ENCODE measurements at places on chromosomes 1 and 21.
A peak's percentile ranks its signal among the peaks of the same experiment; 100 is the strongest.

DNA sequence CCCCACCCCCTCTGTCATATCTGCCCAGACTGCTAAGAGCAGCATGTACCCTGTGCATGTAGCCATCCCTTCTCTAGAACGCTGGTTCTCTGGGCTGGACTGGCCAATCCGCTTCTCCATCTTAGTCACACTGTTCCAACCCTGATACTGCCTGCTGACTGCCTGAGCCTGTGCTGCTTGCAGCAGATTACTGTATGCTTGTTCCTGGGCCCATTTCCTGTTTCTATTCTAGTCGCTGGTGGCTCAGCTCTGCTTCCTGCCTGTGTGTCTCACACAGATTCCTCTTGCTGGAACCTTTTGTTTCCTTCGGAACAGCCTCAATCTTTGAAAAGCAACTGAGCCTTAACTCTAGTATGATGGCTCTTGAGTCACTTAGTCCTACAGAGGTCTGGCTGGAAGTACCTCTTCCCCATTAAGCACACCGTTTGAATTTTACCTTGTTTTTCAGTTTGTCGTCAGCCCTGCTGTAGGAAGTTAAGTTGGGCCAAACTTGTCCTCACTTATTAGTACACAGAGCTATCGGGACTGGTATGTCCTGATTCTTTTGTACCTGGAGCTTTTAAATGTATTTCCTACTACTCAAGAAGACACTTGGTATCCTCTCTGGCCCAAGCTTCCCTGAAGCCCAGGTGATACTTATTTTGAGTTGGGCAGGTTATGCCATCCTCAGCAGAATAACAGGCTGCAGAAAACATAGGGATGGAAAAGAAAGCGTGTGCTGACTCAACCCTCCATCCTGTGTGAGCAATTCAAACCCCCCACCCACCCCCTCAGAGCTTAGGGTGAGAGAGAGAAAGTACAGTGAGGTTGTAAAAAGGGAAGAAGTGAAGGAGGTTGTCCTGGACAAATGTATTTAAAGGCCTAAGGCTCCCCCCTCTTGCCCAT lies 43.4 kb upstream of the PIGV start:
- peak; percentile 61 for DNase-seq

DNA sequence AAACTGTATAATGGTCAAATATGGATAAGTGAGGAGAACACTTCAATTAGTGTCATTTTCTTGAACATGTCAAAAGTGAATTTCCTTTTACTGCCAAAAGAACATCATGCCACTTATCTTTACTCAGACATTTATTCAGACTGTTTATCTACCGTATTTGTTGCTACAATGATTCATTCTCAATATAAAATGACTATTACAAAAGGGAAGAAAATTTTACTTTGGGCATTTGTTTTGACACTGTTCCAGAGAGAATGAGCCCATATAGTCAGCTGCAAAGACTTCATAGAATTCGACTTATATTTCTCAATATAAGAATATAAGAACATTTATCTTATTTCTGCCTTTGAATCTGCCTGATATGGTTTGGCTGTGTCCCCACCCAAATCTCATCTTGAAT lies 1699.1 kb downstream of the BRINP3 start:
- no peak for DNase-seq

- no peak for DNase-seq
Measured at GRCh38 chr1:25657121-25657882, 40.7 kb downstream of the MAN1C1 start.

DNA sequence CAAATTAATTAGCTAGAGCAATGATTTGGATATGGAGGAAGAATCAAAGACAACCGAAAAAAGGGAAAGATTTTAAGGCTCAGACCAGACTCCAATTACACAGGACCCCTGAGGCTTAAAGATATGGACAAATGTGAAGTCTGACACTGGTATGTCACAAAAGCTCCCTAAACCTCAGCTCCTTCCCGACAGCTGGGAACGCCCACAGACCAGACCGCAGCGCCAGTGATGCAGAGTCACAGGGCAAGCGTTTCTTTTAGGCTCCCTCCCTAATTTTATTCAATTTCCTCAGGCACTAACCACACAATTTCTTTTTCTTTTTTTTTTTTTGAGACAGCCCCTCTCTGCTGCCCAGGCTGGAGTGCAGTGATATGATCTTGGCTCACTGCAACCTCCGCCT lies 40.2 kb downstream of the NID1 start:
- DNase-seq = no peak

DNA sequence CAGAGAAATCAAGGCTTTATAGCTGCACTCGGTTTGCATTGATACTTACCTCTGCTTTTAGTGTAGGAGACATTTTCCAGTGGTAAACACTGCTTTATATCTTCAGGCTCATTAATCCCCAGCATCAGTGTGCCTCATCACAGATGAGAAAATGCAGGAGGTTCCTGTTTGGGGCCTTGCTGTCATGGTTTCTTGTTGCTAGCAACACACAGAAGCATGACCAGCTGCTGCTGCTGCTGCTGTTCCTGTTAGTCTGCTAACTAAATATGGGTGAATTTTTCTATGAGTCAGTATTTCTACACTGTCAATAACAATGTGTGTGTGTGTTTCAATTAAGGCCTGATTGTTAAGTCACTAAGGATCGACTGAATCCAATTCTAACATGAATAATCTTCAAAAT lies 85.8 kb upstream of the RGS1 start:
- DNase-seq = peak; percentile 84

GRCh38 chr1:2863648-2863963 lies 62.1 kb upstream of the TTC34 start:
- no peak for DNase-seq

GRCh38 chr1:78790174-78790573 lies 140.5 kb downstream of the IFI44 start:
- DNase-seq = no peak

GRCh38 chr1:197913495-197914276 lies 3.5 kb upstream of the LHX9 start:
- DNase-seq = no peak

DNA sequence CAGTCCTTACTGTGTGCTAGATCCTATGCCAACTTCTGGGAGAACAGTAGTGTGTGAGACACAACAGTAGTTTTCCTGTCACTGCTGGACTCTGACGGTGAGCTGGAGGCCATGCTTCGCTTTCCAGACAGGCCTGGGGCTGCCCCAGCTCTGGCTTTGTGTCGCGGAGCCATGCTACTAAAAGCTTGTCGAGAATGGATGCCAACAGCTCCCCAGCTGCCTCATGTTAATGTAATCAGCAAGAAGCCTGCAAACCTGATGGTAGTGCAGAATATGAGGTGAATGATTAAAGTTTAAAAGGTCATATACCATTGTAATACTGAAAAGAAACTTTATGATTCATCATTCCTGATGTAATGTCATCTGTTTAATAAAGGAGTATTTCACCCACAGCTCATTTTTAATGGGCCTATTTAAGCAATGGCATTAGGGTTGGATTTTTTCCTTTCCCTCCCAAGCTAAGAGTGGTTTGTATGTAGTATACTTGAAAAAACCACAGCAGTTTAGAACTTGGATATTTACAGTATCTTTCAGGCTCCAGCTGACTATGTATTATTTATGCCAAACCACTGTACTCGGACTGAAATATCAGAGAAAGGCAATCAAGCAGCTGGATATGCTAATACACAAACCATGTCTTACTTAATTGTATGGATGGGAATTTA lies 343.0 kb downstream of the NUF2 start:
- DNase-seq = peak; percentile 37

DNA sequence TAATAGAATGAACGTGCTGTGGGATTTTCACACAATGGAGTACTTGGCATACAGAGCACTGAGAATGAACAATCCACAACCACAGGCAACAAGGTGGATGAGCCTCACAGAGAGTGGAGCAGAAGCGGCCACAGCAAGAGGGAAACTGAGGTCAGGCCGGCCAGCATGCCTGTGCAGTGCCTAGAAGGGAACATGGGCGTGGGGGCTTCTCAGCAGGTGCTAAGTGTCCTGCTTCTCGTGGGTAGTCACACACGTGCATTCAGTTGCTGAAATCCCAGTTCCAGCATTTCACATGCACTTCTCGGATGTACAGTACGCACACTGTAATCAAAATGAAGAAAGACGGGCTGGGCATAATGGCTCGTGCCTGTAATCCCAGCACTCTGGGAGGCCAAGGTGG lies 33.1 kb downstream of the WDR4 start:
- DNase-seq = peak; percentile 2

DNA sequence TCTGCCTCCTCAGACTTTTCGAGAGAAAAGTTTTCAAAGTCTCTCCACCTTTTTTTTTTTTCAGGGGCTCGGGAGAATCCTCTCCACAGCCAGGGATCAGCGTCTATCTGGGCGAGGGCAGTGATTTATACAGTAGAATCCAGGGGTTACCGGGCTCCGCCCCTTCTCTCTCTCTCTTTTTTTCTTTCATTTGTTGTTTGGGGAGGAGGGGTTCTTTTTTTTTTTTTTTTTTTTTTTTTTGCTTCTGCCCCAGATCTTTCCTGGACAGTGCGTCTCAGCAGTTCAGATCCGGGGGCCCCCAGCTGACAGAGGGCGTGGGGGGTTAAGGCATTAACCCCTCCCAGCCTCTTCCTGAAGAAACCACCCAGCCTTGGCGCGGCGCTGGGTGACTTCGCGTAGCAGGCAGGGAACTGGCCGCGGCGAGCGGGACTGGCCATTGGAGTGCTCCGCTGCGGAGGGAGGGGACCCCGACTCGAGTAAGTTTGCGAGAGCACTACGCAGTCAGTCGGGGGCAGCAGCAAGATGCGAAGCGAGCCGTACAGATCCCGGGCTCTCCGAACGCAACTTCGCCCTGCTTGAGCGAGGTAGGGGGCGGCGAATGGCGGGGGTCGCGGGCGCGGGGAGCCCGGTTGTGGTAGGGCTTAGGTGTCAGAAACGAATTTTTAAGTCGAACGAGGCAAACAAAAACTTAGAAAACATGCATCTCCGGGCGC lies at the start of gene S1PR1:
S1PR1 (plus strand) TSS at position 504 of the 713 bp plus-strand sequence. CDS start 1,966 bp downstream, outside the sequence.
- DNase-seq = peak; percentile 80

GRCh38 chr1:212315184-212315583 lies 30.0 kb downstream of the PPP2R5A start:
- DNase-seq = no peak

GRCh38 chr1:181789395-181789794 lies 272.1 kb downstream of the ZNF648 start:
- DNase-seq = no peak

DNA sequence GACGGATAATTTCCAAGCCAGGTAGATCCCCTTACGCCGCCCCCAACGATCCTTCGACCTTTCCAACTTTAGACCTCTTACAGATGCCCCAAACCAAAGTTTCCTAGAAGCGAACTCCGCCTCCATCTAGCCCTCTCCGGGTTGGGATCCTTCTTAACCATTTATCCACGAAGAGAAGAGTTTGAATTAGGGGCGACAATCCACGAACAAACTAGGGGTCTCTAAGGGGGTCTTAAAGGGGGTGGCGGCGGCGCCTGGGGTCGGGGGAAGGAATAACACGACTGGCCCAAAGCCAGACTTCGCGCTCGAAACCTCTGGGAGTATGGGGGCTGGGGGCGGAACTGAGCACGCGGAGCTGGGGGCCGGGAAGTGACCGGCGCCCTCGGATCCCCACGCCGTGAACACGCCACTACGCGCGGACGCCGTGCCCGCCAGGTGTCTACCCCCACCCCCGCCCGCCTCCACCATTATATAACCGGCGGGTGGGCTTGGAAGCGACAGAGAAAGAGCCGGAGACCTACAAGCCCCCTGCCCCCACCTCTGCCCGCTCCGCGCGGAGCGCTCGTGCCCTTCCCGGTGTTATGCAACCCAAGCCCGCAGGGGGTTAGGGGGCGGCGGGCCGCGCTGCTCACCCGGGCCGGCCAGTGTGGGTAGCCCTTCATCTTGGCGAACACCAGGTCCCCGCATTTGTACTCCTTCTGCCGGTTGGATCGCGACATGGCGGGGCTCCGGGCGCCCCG lies 594 bp downstream of the HDGF start:
- peak; percentile 65 for DNase-seq

DNA sequence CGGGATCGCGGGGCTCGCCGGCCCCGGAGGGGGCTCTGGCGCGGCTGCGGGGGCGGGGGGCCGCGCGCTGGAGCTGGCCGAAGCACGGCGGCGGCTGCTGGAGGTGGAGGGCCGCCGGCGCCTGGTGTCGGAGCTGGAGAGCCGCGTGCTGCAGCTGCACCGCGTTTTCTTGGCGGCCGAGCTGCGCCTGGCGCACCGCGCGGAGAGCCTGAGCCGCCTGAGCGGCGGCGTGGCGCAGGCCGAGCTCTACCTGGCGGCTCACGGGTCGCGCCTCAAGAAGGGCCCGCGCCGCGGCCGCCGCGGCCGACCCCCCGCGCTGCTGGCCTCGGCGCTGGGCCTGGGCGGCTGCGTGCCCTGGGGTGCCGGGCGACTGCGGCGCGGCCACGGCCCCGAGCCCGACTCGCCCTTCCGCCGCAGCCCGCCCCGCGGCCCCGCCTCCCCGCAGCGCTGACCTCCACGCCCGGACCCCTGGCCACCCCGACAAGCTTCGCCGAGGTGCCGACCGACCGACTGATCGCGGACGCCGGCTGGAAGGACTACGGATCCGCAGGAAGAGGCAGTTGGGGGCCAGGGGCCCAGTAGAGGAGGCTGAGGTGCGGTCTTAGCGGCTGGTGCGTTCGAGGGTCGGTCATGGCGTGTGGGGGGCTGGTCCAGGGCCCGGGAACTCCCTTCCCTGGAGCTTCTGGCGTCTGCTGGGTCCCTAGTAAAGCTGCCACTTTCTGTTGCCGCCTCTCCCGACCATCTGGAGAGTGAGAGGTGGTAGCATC lies 711 bp downstream of the TRNP1 start:
- DNase-seq = peak; percentile 38

DNA sequence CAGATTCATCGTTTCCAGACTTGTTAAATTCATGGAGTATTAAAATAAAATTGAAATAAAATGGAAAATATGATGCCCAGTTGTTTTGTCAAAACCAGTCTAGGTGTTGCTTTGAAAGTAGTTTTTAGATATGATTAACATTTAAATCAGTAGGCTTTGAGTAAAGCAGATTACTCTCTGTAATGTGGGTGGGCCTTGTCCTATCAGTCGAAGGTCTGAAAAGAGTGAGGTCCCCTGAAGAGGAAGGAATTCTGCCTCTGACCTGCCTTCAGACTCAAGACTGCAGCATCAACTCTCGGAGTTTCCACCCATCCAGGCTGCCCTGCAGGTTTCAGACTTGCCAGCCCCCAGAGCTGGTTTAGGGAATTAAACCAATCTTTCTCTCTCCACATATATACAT lies 36.2 kb downstream of the C21orf91 start:
- no peak for DNase-seq

GRCh38 chr1:182087304-182087703 lies 25.8 kb upstream of the ZNF648 start:
- no peak for DNase-seq

- DNase-seq = no peak
Measured at GRCh38 chr1:176770066-176770465, 307.1 kb downstream of the PAPPA2 start.

- peak; percentile 83 for DNase-seq
Measured at GRCh38 chr1:116472431-116472961, 98.3 kb downstream of the CD58 start.

DNA sequence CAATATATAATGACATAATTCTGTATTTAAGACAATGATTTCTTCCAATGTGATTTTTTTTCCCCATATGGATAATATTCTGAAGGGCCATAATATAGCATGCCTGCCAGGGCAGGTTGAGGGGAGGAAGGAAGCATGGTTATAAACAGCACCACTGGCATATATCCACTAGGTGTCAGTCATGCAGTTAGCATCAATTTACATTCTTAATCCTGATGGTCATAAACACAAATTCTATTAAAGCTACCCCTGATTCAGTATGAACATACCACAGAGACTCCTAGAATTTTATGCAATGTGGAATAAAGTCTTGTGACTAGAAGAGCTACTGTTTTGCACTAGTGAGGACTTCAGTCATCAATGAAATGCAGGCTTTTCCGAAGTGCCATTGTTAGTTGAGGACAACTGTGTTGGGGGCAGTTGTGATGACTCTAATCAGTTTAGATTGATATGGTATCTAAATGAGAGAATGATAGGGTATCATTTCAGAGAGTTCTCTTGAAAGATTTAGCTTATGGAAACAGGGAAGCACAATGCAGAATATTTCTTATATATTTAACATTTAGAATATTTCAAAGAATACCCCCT lies 342.7 kb upstream of the NR5A2 start:
- peak; percentile 42 for DNase-seq

Data from BE2C (cell line).